ENCODE measurements at places on chromosomes 7 and 10.

GRCh38 chr10:82440775-82441174 is 565.8 kb downstream of the NRG3 start:
- DNase-seq, result no peak

DNA sequence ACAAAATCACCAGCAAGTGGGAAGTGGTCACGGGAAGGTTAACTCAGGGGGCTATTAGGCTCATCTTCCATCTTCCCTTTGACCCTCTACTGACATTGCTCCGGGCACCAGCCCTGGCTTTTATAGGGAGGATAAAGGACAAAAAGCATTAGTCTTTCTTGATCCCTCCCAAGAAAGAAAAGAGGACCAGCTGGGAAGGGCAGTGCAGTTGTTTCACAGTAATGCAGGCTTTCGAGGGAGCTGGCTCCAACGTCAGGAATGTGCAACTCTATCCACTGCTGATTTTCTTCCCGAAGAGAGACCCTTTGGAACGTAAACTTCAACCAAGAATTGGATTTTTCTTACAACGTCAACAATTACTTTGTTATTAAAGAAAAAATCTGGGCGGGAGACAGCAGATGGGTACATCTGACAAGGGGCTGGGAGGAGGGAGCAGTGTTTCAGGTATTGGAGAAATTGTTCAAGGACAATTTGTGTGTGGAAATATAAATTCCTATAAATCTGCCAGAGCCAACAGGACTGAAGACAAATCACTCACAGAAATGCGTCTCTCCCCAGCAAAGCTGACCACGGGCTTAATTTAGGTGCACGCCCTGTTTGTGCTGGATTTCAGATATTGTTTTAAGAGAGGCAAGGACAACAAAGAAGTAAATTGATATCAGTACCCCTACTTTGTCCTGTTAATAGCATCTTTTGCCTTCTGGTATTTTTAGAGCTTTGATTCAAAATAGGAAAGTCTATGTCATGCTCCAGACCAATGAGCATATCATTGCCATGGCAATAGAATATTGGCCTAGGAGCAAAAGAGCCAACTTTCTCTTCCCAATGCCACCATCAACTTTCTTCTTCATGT is 23.4 kb upstream of the ARID5B start:
- DNase-seq, result no peak

GRCh38 chr7:1557771-1558170 is 1.8 kb upstream of the TMEM184A start:
- no peak for DNase-seq

DNA sequence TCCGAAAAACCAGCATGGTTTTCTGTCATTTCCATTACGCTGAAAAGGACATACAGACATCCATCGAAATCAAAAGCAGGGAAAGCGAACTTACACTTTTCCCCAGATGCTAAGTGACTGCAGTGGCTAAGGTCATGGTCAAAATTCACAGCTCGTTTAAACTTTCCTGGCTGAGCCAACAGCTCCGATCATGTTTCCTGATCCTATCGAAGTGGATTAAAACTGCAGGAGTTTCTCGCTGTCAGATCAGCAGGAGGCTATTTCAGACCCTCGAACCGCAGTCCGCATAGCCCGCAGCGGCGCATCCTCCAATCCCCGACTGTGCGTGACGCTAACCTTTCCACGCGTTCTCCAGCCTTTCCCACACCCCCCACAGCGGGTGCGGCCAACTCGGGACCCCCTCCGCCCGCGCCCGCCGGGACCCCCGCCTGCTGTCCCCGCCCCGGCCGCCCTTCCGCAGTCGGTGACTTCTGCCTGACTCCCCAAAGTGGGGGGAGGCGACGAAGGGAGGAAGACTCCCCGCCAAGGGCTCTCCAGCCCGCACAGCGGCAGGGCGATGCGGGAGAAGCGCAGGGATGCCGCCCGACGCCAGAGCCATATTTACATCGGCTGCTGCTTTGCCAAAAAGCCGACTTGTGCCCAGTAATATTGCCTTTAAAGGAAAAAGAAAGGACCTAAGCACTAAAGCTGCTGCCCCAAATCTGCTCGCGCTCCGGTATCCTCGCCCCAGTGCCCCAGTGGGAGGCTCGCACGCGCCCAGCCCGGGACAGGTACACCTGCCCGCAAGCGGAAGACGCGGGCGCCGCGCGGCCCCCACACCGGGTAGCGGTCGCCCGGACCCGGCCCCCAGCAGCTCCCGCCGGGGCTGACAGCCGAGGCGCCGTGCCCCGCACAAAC is 1.2 kb downstream of the PIP4K2A start:
- DNase-seq, result peak; percentile 26

DNA sequence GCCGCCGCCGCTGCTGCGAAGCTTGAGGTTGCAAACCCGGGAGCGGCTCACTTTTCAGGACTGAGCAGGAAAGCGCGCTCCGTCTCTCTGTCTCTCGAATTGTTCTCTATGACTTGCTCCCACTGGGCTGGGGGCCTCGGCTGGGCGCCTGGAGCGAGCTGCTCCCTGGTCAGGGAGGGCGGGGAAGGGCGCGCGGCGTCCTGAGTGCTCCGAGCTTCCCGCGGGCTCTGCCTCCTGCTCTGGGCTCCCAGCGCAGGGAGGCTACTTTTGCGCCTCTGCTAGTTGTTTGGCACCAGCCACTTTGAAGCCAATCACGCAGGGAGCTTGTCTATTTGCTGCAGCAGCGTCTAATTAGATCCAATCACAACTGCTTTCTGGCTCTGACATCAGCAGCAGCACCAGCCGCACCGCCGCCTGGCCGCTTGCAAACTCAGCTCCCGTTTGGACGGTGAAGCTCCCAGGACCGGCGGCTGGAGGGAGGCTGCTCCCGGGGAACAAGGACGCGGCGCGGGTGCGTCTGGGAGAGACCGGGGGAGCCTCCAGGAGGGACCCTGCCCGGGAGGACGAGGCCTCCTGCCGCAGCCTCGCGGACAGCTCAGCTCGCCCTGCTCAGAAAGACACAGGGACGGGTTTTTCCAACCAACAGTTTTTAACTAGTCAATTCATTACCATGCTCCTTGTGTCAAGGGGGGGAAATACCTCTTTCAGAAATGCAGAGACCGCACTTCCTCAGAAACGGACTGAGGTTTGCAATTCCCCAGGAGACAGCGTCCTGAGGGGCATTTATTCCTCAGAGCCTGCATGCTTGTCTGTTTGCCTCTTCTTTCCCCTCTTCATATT is at the start of gene ADARB2:
ADARB2 (minus strand) TSS at position 304 of the 840 bp plus-strand sequence.
- DNase-seq, result peak; percentile 52

GRCh38 chr10:61621605-61622051 is 41.1 kb upstream of the CABCOCO1 start:
- no peak for DNase-seq

- DNase-seq, result no peak
Observed at GRCh38 chr7:149759093-149759860, 14.1 kb downstream of the ZNF467 start.

GRCh38 chr7:65938336-65938895 is 43.6 kb downstream of the GUSB start:
- DNase-seq, result no peak

DNA sequence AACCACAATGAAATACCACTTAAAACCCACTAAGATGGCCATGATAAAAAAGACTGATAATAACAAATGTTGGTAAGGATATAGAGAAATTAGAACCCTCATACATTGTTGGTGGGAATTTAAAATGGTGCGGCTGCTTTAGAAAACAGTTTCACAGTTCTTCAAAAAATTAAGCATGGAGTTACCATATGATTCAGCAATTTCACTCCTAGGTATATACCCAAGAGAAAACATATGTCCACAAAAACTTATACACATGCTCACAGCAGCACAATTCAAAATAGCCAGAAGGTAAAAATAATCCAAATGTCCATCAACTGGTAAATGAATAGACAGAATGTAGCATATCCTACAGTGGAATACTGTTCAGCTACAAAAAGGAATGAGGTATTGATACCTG is 30.0 kb downstream of the ATXN7L1 start:
- no peak for DNase-seq

DNA sequence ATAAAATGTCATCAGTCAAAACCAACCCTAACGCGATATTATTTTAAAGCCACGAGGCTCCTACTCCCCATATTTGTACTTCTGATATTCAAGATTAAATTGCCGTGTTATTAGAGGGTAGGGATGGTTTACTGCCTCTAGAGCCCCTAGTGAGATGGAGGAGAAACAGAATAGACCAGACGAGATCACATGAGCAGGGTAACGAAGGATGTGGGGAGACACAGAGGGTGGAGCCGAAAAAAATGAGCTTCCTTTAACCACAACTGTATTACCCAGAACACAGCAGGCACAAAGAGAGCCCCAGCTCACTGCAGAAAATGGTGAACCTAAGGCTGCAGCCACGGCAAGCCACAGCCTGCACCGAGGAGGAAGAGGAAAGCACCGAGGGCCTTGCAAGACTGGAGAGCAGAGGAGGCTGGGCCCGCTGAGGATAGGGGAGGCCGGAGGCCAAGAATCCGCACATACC is 14.3 kb downstream of the ZC3HAV1 start:
- DNase-seq, result peak; percentile 87

GRCh38 chr7:84617265-84618030 is 422.9 kb upstream of the SEMA3A start:
- no peak for DNase-seq

DNA sequence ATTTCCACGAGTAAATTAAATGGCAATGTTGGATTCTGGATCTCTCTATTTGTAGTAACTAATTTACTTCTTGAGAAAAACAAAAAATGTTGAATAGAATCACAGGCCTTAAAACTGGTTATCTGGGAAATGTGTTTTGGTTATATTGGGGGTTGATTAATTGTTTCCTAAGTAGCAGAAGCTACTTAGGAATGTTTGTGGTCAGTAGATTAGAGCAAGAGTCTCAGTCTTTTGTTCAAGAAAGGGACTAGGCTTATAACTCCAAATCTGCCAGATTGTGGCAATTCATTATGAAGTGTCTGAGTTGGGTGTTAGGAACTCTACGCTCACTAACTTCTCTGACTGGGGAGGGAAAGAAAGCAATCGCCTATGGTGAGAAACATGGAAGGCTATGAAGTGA is 244.3 kb upstream of the PHYHIPL start:
- no peak for DNase-seq

GRCh38 chr10:33945051-33945450 is 610.6 kb upstream of the NRP1 start:
- no peak for DNase-seq

- DNase-seq, result no peak
Observed at GRCh38 chr10:116418389-116418788, 9.3 kb upstream of the PNLIPRP3 start.

- DNase-seq, result no peak
Observed at GRCh38 chr7:2814946-2815874, 28.9 kb downstream of the GNA12 start.

- DNase-seq, result no peak
Observed at GRCh38 chr7:7537711-7538110, 2.0 kb upstream of the COL28A1 start.

- no peak for DNase-seq
Observed at GRCh38 chr7:48307041-48307714, 135.9 kb downstream of the ABCA13 start.

DNA sequence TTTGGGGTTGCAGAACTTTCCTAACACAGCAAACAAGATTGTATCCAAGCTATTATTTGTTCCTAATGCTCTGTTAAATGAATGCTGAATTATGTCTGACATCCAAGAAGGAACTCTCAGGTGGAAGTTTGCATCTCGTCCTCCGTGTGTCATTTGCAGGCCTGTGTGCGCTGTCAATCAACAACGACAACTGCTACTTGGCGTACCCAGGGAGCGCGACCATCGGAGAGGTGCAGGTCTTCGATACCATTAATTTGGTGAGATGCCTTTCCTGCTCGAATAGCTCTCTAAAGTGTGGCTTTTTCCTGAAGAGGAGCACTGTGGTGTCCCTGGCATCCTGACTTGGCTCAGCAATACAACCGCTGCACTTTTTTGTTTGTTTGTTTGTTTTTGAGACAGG is 26.9 kb downstream of the WIPI2 start:
- no peak for DNase-seq

DNA sequence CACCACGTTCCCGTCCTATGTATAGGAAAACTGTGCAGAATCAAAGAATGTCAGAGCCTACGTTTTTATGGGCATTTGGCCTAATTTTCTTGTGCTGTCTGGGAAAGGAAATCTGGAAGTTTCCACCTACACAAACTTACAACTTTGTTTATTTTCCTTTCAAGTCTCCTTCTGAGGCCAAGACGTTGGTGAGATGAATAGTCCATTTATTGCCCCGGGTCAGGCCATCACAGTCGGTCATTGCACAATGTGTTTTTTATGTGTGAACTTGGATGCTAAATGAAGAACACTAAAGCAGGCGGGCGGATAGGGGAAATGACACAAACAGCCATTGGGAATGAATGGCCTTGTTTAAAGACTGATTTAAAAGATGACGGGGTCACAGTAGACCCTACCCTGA is 38.6 kb downstream of the TRIL start:
- DNase-seq, result no peak

- no peak for DNase-seq
Observed at GRCh38 chr7:28862595-28863272, 95.4 kb downstream of the TRIL start.

- no peak for DNase-seq
Observed at GRCh38 chr10:49049660-49050059, 65.7 kb downstream of the VSTM4 start.

DNA sequence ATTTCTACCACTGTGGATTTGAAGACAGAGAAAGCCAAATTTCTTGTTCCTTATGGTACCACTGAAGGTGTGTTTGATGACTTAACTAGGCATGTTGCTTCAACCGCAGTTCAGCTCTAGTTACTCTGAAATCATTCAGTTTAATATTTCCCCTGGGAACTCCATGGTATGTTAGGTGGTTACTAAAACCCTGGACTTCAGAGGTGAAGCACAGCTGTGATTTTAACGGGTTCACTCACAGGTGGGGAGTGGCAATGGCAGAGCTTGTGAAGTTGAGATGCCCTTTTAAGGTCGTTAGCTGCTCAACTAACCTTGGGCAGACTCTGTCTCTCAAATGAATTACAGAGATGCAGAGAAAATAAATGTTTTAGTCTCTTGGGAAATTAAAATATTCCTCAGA is 163.6 kb upstream of the PHYHIPL start:
- no peak for DNase-seq

GRCh38 chr7:25562673-25563182 is 334.4 kb upstream of the NPVF start:
- no peak for DNase-seq

- no peak for DNase-seq
Observed at GRCh38 chr7:83548250-83548649, 100.7 kb downstream of the SEMA3E start.

DNA sequence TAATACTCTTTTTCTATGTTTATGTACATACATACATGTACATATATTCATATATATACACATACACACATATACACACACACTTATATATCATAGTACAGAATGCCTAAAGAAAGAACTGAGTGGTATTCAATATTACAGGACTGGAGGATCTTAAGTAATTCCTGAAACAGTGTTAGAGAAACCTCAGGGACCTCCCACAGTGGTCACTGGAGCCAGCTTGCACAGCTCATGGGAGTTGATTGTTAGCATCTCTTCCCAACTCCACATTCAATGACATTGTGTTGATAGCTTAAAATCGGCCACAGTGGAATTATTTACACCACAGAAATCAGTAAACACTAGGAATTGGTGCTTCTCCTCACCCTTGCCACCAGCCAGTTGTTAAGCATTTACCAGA is 6.0 kb downstream of the LRRC17 start:
- DNase-seq, result no peak

All from GM19239 (cell line).